ENCODE measurements at places on chromosomes 5 and 9. TPM values are rescaled to one million over a fixed set of nuclear protein-coding genes. Genes with fewer than 3 reads are reported as not detected.

The GALNT12 gene
- not detected for polyA plus RNA-seq

The P4HA2 gene
- 9.4 TPM for polyA plus RNA-seq

The SELENOP gene
- 30.3 TPM for polyA plus RNA-seq

The LVRN gene
- not detected for polyA plus RNA-seq

The MTMR12 gene
- 10.1 TPM for polyA plus RNA-seq

The SPINK5 gene
- 0.23 TPM for polyA plus RNA-seq

The CAMK4 gene
- 87.3 TPM for polyA plus RNA-seq

The ZNF454 gene
- 1.6 TPM for polyA plus RNA-seq

The SLC1A1 gene
- polyA plus RNA-seq = 10.8 TPM

The ADAMTS2 gene
- not detected for polyA plus RNA-seq

The FOXD4L4 gene
- not detected for polyA plus RNA-seq

The PLEKHG4B gene
- 0.19 TPM for polyA plus RNA-seq

The FOXD4L6 gene
- polyA plus RNA-seq = not detected

The OTP gene
- polyA plus RNA-seq = not detected

The PTGS1 gene
- not detected for polyA plus RNA-seq

The ROPN1L gene
- polyA plus RNA-seq = 6.9 TPM

The CNTFR gene
- polyA plus RNA-seq = 0.66 TPM

The SAXO1 gene
- not detected for polyA plus RNA-seq

The LRRC19 gene
- not detected for polyA plus RNA-seq

The PLAA gene
- polyA plus RNA-seq = 20.3 TPM

The ANKRD34B gene
- polyA plus RNA-seq = not detected

The DOCK2 gene
- polyA plus RNA-seq = not detected

The TTLL11 gene
- not detected for polyA plus RNA-seq

The CRHBP gene
- 9.1 TPM for polyA plus RNA-seq

The IL3 gene
- polyA plus RNA-seq = not detected

The OSMR gene
- 3.1 TPM for polyA plus RNA-seq

The SARDH gene
- polyA plus RNA-seq = not detected

The CTNND2 gene
- polyA plus RNA-seq = 35.0 TPM

The EQTN gene
- 15.1 TPM for polyA plus RNA-seq

The RNF183 gene
- not detected for polyA plus RNA-seq

The SLC6A7 gene
- polyA plus RNA-seq = 0.65 TPM

The SPINK13 gene
- not detected for polyA plus RNA-seq

The NTNG2 gene
- polyA plus RNA-seq = 0.13 TPM

The HCN1 gene
- polyA plus RNA-seq = 103 TPM

The OR1J2 gene
- not detected for polyA plus RNA-seq

The BTNL3 gene
- not detected for polyA plus RNA-seq

The PDLIM4 gene
- polyA plus RNA-seq = not detected

The PLCXD3 gene
- 9.7 TPM for polyA plus RNA-seq

The ZNF658 gene
- 3.7 TPM for polyA plus RNA-seq

The ST8SIA4 gene
- 0.31 TPM for polyA plus RNA-seq

The PSAT1 gene
- polyA plus RNA-seq = 71.8 TPM

The IL31RA gene
- polyA plus RNA-seq = not detected
